ENCODE measurements at places on chromosomes 11 and 22.

DNA sequence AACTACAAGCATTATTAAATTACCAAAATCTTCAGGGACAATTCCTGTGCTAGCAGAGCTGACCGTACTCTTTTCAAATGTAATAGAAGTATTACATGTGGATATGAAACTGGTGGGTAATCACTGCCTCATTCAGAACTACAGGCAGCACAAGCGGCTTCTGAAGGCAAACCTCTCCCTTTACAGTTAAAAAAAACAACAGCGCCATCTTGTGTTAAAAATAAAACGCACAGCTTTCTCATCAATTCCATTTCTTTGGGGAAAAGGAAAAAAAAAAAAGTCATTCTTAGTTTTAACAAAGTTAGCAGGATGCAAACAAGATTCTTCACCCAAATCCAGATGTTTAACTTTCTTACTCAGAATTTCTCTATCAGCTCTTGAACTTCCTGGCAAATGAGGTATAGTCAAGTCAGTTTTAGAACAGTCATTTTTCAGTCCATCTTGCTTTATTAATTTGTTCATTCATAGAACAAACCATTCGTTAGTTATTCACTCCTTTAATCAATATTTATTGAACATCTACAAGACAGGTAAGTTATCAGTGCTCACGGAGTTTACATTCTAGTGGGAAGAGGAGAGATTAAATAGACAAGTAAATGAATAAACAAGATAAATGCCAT, 331.8 kb upstream of the MPPED2 start:
- peak; percentile 63 for DNase-seq

- no peak for DNase-seq
Observed at GRCh38 chr11:93128574-93128973, 69.2 kb downstream of the SLC36A4 start.

DNA sequence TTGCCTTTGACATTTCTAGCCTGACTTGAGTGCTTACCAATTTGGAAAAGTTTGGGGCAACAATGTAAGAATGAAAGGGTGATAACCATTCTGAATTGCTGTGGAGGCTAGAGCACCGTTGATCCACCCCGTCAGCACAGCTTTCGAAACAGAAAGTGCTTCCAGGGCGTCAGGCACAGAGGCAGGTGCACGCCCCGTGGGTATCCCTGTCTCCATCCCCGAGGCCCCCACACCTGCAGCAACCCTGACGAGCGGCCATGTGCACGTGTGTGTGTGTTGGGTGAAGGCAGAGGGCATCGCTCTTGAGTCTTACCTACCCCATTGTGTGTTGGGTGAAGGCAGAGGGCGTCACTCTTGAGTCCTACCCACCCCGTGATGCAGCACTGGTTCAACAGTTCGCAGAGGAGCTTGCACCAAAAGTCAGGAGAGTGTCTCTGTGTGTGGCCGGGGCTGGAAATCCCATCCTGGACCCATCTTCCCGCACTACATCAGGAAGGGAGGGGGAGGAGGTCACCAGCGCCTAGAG, 404.5 kb downstream of the BRD1 start:
- no peak for DNase-seq

- peak; percentile 90 for DNase-seq
Observed at GRCh38 chr11:10351765-10352641, 47.1 kb downstream of the ADM start.

Data from renal pelvis (tissue), 12 donors.